Inflammatory macrophage treated with lipopolysaccharide for 1 hour (primary cell): ENCODE measurements at places on chromosomes 1 and 21.

- DNase-seq, result no peak
These were observed 11.7 kb downstream of the LDLRAP1 start for GRCh38 chr1:25554886-25555752.

GRCh38 chr1:185594786-185595410, 139.3 kb upstream of the HMCN1 start:
- no peak for DNase-seq

DNA sequence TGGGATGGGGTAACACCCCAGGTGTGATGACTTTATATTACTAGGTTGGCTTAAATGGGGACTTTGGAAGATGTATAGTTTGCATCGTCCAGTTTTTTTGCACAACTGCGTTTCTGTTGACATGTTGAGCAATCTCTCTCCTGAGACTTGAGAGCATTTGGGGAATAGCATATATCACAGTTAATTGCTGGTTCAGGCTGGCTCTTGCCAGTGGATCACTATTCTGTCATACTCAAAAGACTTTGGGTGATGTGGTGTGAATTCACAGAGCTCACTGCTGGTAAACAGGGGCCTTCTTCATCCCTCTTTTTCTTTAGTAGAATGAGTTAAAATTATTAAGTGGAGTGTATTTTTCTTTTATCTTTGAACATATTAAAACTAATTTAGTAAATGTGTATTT, 44.3 kb downstream of the LHX9 start:
- no peak for DNase-seq

DNA sequence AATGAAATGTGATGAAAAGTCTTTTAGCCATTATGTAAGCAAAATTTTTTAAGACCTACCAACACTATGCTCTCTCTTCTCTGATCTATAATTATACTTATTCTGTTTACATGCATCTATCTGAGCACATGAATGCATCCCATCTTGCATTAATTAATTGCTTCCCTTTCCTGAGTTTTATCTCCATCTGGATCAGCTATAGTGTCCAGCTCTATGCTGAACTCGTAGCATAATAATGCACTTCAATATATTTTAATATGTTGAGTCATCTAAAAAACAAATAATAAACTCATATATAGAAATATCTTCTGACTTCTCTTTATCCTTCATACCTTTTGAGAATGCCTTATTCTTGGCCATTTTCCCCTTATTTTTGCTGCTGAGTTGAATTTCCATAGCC, 1097.8 kb downstream of the TTLL7 start:
- no peak for DNase-seq

GRCh38 chr1:214957330-214958137, 125.0 kb upstream of the KCNK2 start:
- no peak for DNase-seq

GRCh38 chr1:119700326-119700725, 11.4 kb upstream of the PHGDH start:
- no peak for DNase-seq

- DNase-seq, result peak; percentile 40
These were observed 648 bp upstream of the ADAR start for GRCh38 chr1:154608397-154609270.

DNA sequence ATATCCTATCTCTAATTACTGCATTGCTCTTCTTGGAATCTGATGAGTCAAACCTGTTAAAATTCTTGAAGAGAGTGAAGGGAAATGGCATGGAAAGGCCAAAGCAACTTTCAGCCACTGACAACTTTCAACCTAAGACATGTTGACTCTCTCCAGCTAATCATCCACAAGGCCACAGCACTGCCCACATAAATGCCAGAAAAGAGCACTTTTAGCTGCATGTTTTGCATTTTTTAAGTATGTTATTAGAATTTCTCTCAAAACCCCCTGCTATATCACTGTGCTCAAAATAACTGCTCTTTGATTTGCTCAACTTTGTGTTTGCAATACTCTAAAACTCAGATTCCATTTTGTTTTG, 352.5 kb downstream of the ADGRL2 start:
- no peak for DNase-seq

- no peak for DNase-seq
These were observed 61.9 kb upstream of the KRTAP11-1 start for GRCh38 chr21:30943243-30943642.

DNA sequence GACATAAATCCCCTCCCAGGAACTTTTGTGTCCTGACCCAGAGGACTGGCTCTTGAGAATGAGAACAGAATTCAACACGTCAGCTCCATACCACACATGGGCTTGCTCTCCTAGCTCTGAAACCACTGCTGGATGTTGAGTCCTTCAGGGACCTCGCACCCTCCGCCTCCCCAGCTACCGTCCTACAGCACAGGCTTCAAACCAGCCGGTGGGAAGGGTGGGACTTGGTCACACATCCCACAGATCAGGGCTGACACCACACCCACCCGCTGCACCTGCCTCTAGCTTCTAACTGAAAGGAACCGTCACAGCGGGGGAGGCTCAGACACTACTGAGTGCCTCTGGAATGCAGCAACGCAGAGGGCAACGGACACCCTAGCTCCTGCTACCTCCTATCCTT, 24.0 kb downstream of the MRAP start:
- DNase-seq, result no peak

DNA sequence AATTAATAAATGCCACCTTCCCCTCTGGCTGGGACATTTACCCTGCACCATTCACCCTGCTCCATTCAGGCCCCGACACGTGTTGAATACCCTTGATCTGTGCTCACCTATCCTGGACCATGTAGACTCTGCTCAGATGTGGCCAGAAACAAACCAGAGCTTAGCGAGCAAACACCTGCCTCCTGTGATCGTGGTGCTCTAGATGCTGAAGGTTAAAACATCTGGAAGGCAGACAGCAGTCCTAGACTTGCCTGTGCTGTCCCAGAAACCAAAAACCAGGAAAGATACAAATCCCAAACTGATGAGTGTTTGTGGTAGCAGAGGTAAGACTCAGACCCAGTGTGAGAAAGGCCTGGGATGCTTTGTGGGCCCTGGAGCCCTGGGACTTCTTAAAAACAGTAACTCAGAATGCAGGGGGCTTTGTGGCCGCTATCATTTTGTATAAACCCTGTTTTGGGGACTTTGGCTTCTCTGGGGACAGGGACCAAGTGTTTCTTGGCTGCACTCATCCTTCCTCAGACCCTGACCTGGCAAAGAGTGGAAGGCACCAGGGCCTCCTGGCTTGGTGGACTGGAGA, 99.6 kb downstream of the DMRTB1 start:
- no peak for DNase-seq

GRCh38 chr1:225517697-225518096, 89.9 kb upstream of the LBR start:
- DNase-seq, result peak; percentile 68

DNA sequence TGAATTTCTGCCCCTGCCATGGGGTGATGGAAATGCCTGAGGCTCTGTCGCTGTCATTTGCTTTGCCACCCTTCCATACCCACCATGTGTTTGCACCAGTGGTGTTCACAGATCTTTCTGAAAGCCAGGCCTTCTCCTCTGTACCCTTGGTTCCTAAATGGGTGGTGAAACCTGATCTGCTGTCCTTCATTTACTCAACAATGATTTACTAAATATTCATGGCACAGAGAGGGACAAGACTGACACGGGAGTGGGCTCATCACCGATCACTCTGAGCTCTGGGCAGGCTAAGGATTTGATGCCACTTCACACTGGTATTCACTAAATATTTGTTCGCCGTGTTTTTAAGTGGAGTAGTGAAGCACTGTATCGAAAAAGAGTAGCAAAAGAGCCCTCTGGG, 40.9 kb downstream of the LRRC8B start:
- DNase-seq, result no peak

GRCh38 chr1:94743862-94744261, 76.3 kb upstream of the SLC44A3 start:
- no peak for DNase-seq

- peak; percentile 49 for DNase-seq
These were observed 16.5 kb downstream of the CCDC30 start for GRCh38 chr1:42479621-42480020.

DNA sequence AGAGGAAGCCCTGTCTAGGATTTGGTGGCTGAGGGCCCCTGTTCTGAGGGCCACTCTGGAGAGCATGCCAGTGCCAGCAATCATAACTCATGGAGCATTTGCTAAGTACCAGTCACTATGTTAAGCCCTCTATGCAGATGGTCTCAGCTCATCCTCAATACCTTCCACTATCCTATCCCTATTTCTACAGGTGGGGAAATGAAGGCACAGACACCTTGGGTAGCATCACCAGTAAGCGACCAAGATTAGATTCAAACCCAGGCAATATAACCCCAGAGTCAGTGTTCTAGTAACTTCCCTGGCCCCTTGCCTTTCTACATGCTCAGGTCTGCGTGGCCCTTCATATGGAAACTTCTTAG, 7.9 kb upstream of the NBPF1 start:
- no peak for DNase-seq

DNA sequence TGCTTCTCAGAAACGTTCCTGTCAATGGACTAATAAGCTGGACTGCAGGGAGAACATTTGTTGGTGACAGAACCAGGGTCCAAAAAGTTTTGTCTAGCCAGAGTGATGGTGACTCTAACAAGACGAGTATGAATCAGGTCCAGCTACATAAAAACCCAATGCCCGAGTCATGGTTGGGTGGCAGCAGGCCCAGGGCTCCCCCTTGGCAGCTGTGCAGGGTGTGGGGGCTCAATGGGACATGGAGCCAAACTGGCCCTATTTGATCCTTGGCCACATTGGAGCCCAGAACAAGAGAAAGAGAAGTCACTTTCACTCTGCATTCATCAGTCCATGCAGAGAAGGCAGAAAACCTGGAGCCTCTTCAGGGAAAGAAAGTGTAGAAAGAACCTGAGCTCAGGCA, 37.9 kb upstream of the TENT5C start:
- DNase-seq, result no peak

DNA sequence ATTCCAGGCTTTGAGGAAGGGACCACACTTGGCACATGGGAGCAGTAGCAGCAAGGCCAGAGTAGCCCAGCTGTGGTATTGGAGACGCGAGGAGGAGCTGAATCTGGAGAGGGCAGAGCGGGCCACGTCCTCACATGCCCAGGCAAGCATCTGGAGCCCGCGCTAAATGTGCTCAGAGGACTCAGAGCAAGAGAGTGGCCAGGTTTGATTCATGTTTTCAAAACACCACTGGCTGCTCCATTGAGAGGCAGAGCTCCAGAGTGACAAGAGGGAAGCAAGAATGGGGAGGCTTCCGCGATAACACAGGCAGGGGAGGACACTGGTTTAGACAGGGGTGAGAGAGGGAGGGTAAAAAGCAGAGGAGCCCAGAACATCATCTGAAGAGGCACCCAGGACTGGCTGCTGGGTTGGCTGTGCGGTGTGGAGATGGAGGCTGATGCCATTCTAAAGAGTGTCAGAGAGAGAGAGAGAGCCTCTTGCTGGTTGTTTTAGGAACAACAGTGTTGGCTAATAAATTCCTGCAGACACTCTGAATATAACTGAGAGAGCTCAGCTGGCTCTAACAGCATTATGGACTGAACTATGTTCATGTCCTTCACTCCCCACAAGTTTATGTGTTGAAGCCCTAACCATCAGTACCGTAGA, 32.3 kb downstream of the RCAN1 start:
- DNase-seq, result peak; percentile 73

GRCh38 chr1:229999004-229999670, 67.9 kb upstream of the GALNT2 start:
- no peak for DNase-seq

DNA sequence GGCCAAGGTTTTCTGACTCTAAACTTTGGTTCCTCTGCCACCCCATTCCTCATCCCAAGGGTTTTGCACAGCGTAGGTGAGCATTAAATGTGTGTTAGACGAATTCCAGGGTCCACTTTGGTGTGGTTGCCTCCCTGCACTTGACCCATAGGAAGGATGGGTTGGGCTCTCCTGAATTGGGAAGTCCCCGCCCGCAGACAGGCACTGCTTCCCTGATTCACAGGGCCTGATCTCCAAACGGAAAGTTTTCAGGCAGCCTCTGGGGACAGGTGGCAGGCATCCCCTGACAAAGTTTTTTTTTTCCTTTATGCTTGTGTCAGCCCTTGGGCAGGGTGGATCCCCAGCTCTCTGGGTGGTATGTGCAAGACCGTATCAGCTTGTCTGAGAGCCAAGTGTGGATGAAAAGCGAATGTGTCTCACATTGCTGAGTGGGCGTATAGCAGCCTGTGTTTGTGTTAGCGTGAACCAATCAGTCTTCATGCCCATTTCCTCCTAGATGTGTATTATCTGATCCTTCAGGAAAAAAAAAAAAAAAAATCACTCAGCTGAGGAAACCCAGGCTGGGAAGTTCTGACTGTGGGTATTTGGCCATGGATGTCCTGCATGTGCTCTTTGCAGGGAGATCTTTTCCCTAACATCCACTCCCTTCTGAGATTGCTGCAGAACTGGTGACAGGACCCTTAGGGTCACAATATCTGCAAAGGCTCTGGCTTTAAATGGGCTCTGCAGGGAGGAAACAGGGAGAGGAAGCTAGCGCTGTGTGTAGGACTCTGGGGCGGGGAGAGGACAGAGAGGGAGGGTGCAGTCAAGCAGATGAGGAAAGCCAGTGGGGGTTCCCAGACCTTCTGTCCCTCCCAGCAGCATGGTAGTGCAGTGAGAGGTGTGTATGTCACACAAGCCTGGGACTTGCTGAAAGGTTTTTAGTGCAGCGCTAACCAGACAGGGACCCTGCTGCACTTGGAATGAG, 42.2 kb upstream of the TRABD2B start:
- peak; percentile 12 for DNase-seq

- peak; percentile 19 for DNase-seq
These were observed 2.8 kb downstream of the SCNN1D start for GRCh38 chr1:1282998-1283397.

DNA sequence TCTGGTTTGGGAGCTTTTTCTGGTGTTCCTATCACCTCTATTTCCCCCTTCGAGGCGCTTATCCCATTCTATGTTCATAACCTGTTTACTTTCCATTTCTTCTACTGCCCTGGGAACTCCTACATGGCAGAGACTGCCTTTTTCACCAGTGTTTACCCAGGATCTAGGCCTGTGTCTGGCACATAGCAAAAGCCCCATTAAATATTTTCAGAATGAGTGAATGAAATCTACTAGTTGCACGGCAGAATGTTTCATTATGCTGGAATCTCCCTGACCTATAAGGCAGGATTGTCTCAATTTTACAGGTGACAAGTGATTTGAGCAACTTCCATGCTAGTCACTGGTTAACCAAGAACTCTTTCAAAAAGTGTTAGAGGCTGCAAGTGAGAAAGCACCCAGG, 70.1 kb downstream of the PGM1 start:
- no peak for DNase-seq

GRCh38 chr1:38964140-38964548, 22.5 kb upstream of the RHBDL2 start:
- no peak for DNase-seq

DNA sequence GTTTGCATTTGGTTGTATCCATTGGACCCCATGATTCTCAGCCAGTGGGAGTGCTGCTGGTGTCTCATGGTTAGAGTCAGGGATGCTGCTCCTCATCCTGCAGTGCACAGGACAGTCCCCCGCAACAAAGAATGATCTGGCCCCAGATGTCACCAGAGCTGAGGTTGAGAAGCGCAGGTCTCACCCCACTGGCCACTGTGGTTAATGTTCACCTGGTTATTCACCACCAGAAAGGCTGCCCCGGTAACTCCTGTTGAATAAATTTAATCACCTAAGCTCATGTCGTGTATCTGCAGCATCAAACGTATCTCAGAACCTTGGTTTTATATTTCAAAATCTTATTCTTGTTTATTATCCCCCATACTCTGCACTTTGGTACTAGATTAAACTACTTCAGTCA, 75.8 kb downstream of the ATP5PO start:
- no peak for DNase-seq

- DNase-seq, result no peak
These were observed 28.6 kb upstream of the NEK2 start for GRCh38 chr1:211703812-211704537.

GRCh38 chr1:168903237-168903830, 174.3 kb upstream of the DPT start:
- DNase-seq, result no peak
